ENCODE measurements at places on chromosomes 3 and 15.

- no peak for DNase-seq
These were observed 232.3 kb upstream of the MRPL3 start for GRCh38 chr3:131735116-131735515.

- DNase-seq = peak; percentile 51
These were observed 7.2 kb downstream of the SH3BP5 start for GRCh38 chr3:15325228-15325627.

DNA sequence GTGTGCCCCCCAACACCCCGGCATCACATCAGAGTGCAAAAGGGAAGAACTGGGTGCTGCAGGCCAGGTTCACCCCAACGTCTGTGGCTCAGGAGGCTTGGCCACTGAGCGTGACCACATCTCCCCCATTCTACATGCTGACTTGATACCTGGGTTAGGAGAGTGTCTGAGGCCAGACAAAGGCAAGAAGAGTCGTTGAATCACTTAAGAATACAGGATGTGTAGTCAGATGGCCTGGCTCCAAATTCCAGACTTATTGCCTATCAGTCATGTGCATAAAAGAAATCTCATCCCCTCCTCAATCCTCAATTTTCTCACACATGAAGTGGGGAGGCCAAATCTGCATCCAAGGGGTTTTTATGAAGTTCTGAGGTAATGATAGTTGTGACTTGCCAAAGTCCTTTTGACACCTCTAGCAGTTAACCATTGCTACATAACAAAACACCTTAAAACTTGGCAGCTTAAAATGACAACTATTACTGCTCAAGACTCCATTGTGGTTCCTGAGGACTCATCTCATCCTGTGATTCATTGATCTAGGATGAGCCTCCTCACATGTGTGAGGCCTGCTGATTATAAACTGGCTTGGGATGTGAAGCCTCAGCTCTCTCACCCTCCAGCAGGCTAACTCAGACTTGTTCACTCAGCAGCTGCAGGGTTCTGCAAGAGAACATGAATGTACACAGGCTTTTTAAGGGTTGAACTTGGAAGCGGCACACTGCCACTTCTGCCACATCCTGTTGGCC lies 138.8 kb upstream of the TLE3 start:
- peak; percentile 30 for DNase-seq

DNA sequence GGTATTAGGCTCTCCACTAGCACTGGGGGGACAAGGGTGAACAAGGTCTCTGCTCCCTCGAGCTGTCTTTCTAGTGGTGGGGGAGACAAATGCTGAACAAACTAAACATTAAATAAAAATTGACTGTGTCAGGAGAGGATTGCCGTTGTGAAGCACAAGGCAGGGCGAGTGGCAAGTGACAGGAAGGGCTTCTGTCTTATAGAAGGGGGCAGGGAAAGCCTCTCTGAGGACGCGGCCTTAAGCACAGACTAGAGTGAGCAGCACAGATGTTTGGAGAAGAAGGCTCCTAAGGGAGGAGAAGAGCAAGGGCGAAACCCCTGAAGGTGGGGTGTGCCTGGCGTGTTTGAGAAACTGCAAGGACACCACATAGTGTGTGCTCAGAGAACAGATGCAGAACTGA lies 50.9 kb upstream of the ATP2B2 start:
- no peak for DNase-seq

DNA sequence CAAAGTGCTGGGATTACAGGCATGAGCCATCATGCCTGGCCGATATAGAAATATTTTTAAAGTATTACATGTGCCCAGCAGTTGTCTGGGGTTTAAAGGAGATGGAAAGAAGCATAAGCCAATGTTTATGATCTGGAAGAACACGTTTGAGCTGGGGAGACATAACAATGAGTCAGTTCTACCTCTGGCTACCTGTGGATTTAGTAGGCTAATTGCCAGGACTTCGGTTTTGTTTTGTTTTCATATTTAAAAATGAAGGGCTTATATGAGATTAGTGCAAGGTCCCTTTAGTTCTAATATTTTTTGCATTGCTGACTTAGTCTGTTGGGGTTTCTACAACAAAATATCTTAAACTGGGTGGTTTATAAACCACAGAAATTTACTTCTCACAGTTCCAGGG lies 22.9 kb upstream of the TNFSF10 start:
- DNase-seq = no peak

GRCh38 chr15:72222393-72222792 lies 8.6 kb downstream of the PKM start:
- DNase-seq = no peak

- no peak for DNase-seq
These were observed 849.3 kb downstream of the ROBO1 start for GRCh38 chr3:78918361-78919020.

DNA sequence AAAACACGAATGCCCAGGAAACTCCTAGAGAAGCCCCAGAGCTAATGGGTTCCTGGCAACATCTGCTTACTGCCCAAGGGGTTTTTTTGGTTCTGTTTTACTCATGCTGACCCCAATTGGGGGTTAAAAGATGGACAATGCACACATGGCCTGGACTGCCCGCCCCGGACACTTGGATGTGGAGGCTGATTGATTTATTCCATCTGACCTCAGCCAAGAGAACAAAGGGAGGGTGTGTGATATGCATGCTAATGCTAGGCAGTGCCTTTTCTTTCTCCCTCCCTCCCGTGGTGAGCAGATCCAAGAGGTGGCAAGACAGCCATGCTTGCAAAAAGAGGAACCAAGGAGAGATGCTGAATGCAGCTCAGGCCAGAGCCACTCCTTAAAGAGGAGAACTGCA lies 3.3 kb upstream of the LRTM1 start:
- no peak for DNase-seq

DNA sequence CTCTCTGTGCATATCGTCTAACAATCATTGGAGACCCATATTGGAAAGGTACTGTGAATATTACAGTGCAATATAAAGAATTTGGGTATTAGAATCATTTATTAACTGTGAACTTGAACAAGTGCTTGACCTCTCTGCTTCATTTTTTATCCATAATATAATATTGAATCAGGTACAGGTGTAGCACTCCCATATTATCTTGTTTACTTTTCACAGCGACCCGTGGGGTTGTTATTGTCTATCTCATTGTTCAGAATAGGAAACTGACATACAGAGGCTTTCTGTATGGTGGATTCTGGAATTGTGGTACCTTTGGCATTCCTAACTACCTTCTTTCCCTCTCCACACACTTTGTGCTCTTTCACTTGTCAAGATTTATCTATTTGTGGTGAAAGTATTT lies 17.8 kb downstream of the SNRK start:
- no peak for DNase-seq

GRCh38 chr3:184811034-184811433 lies 932 bp upstream of the VPS8 start:
- no peak for DNase-seq

DNA sequence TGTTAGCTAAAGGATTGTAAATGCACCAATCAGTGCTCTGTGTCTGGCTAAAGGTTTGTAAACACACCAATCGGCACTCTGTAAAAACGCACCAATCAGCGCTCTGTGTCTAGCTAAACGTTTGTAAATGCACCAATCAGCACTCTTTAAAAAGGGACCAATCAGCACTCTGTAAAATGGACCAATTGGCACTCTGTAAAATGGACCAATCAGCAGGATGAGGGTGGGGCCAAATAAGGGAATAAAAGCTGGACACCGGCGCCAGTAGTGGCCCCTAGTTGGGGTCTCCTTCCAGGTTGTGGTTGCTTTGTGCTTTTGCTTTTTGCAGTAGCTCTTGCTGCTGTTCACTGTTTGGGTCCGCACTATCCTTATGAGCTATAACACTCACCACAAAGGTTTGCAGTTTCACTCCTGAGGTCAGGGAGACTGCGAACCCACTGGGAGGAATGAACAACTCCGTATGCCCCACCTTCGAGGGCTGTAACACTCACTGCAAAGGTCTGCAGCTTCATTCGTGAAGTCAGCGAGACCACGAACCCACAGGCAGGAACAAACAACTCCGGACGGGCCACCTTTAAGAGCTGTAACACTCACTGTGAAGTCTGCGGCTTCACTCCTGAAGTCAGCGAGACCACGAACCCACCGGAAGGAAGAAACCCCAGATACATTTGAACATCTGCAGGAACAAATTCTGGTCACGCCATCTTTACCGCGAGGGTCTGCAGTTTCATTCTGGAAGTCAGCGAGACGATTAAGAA lies 1.1 kb upstream of the SUCLG2 start:
- DNase-seq = no peak

DNA sequence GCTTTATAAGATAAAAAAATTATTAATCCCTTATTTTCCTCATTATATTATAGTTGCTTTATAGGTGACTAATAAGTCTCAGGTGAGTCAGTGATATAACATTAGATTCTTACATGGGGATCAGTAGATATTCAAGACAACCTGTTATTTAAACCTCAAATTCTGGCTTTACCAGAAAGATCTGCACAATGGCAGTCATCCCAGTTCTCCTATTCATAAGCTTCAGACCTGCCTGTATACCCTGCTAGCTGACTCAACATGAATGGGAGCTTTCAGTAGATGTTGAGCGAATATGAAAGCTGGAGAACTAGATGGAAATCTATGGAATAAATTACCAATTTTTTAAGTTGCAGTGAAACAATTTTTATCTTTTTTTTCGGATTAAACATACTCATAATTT lies 20.5 kb upstream of the CCDC54 start:
- DNase-seq = no peak

- DNase-seq = no peak
These were observed 103.3 kb upstream of the SLC2A2 start for GRCh38 chr3:171129827-171130226.

DNA sequence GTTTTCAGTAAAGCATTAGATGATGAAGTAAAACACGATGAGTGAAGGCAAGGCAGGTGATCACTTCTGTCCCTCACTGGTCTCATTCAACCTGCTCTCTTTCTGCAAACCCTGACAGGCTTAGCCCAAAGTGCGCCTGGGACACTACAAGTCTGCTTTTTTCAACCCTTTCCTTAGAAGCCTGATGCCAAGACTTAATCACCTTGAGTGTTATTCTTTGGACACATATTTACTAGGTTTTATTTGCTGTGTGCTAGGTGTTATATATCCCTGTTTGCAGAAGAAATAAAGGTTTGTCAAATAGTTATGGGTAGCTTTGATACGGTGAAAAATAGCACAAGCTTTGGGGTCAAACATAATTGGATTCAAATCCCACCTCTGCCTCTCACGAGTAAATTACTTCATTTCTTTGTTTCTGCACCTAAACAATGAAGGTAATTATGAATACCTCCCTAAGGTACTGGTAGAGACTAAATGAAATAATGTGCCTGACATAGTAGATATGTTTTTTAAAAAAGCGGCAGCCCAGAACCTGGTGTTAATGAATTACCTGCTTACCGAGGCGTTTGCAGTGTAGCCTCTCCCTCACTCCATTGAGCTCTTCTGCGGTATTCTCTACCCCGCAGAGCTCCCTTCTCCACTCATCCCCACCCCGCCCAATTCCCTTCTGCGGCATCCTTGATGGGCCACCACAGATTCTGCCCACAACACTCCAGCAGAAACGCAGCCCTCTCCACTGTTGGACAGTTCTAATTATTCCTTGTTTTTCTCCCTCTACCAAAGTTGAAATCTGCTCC lies 269.0 kb upstream of the TPM1 start:
- DNase-seq = no peak

GRCh38 chr15:29091666-29092065 lies 178.0 kb downstream of the NSMCE3 start:
- no peak for DNase-seq

- no peak for DNase-seq
These were observed 136.0 kb upstream of the CCDC54 start for GRCh38 chr3:107241217-107241616.

DNA sequence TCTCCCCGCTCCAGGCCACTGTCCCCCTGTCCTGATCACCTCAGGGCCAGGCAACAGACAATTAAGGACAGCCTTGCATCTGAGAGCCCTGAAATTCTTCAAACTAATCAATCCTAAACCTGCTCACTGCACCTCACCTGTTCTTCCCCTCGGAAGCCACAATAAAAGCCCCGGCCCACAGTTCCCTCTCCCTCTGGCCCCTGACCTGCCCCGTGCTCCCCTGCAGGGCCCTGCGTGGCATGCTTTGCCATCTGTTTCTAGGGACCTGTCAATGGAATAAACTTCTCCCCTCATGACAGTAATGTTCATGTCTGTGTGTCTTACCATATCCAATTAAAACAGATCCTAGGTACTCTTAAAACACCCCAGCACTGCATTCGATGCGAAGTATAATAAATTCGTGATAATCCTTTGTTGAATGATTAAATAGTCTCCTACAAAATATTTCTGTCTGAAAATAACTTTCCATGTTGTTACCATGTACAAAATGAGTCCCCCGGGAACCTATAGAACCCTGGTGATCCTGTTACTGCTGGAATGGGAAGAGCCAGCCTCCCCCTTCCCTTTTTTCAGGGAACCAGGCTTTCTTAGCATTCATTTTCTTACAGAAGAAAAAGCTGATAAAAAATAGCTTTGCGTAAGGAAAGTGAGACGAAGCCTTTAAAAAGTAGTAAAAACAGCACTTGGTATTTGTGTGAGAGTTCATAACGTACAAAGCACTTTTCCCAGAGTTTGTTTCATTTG lies 59.0 kb downstream of the ABTB1 start:
- DNase-seq = no peak

DNA sequence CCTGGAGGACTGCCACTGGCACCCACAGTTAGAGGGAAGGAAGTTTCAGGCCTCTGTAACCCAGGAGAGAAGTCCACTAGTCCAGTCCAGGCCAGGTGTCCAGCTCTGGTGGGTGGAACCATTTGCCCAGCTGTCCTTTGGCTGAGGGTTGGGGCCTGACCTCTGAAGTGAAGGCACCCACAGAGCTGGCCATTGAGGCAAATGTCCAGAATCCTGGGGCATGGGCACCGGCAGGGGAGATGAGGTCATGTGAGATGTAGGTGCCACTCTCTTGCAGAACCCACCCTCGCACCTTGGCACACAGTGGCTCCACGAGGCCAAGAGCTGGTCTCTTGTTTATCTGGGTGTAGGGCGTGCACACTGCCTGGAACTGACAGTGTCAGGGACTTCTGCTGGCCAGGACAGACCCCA lies 162.8 kb downstream of the SMAD6 start:
- no peak for DNase-seq

GRCh38 chr3:51934991-51935885 lies 6.5 kb downstream of the RRP9 start:
- DNase-seq = no peak

GRCh38 chr3:139157161-139157932 lies 112.7 kb upstream of the PRR23C start:
- DNase-seq = no peak

GRCh38 chr3:60953351-60953750 lies 297.9 kb downstream of the FHIT start:
- no peak for DNase-seq

- no peak for DNase-seq
These were observed 1270.8 kb downstream of the ROBO1 start for GRCh38 chr3:78497021-78497420.

GRCh38 chr15:27601239-27601960 lies 497.7 kb downstream of the OCA2 start:
- no peak for DNase-seq

GRCh38 chr3:54691289-54691771 lies 236.5 kb downstream of the LRTM1 start:
- peak; percentile 18 for DNase-seq

DNA sequence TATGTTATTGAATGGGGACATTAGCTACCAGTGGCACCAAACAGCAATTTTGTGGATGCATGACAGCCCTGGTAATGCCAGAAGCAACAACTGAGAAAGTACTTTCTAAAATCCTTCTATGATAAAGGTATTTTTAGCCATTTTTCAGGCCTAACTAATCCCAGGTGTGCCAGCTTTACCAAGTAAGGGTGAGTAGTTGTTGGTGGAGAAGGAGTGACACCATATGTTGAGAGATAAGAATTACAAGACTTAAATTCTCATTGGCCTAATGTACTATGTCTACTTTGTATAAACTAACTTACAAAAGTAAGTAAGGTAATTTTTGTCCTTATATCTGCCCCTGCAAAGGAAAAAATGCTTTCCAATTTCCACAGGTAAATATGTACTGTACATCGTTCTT lies 4.1 kb upstream of the COX17 start:
- DNase-seq = no peak
